NCI-H524 (cell line): ENCODE measurements at places on chromosomes 4 and X.

DNA sequence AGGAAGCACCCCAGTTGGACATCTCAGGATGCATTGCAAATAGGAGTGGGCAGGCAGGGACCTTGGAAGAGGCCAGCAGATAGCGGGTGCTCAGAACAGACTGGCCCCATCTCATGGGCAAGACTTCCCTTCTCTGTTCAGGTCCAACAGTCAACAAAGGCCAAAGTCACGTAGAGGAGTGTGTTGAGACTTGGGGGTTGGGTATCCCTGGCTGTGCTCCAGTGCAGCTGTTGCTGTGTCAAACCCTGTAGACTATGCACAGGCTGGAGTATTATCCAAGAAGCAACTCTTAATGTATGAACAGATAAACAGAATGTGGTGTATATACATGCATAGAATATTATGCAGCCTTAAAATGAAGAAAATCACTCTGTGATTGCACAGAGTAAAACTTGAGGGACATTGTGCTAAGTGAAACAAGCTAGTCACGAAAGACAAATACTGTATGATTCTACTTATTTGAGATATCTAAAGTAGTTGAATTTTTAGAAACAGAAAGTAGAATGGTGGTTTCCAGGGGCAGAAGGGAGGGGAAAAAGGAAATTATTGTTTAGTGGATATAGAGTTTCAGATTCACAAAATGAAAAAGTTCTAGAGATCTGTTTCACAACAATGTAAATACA, 192.1 kb upstream of the LCORL start:
- no peak for DNase-seq

DNA sequence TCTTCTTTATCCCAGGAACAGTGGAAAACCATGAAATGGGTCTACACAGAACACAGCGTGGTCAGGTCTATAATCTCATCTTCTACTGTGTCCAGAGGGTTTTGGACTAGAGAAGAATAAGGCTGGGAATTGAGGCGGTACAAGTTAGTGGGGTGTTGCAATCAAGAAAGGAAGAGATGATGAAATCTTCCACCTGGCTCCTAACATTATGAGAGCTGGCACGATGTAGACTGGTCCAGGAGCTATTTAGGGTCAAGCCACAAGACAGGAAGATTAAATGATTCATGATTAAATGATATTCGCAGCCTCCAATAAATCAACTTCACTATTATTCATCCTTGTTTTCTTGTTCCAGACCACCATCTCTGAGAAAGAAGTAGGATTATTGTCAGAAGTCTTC, 88.0 kb downstream of the ARSF start:
- DNase-seq: no peak

- DNase-seq: peak; percentile 94
These were observed 869 bp upstream of the CAMK2D start for GRCh38 chr4:113762186-113763028.

DNA sequence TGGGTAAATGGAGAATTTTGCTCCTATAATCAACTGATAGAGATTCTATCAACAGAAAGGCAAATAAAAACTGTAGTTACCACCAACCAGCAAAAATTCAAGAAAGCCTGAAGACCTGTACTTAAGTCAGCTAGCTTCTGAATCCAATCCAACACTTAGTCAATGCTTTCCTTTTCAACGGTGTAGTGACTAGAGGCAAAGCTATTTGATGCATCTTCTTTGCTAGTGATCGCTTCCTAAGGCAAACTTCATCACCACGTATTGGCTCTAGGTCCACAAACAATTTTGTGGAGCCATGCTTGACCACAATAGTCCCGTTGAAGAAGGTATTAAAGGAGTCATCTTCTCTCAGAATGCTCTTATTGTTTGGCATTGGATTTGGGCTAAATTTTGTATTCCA, 25.0 kb upstream of the UBA6 start:
- no peak for DNase-seq

DNA sequence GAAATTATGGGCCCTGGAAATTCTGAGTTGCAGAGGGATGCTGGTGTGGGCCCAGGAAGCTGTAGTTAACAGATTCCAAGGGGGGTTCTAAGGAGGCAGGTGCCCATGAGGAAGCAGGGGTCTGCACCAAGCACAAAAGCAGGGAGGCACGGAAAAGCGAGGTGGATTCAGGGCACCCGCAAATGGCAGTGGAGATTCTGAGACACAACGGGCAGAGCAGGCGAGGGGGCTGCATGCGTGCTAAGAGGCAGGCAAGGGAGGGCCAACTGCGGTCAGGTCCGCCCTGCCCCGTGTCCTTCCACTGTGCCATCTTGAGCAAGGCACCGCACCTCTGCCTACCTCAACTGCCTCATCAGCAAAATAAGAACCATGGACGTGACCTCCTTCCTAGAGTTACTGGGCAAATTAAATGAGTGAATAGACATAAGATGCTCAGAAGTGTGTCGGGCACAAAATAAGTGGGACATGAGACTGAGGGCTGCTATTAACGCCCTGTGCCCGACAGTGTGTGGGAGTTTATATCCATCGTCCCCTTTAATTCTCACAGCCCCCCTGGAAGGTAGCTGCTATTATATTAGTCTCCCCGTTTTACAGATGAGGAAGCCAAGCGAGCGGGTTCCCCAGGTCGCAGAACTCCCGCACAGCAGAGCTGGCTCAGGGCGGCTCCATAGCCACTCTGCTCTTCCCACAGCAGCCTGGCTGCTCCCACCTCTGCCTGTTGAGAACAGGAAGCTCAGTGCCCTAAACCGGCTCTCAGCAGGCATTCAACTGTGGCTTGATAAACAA, 67.6 kb downstream of the PPP2R2C start:
- DNase-seq: no peak
